ENCODE measurements at places on chromosomes 1 and 21.

DNA sequence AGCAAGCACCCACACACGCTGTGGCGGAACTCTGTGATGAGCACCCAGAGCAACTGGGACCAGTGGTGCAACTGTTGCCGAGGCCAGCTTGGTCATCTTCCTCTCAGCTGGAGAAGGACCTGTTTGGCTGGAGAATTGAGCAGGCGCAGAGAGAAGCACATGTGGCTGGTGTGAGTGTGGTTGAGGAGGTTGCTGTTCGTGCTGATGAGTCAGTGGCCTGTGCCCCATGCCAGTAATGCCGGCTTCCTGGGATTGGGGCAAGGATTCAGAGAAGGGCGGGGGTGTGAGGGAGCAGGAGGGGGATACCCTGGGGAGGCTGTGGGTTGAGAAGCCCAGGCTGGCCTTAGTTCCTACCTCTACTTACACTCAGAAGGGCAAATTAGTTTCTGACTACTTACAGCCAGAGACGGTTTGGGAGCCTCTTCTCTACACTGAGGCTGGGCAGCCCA, 57.5 kb upstream of the EPS8L3 start:
- H3K27me3 ChIP-seq = no peaks in the 10 kb centered on the region
- no peaks in the 10 kb centered on the region for H3K36me3 ChIP-seq
- H3K27ac ChIP-seq = peak overlapping the region; percentile 48
- peaks cover 28% of the 10 kb centered on the region for H3K4me1 ChIP-seq
- H3K4me3 ChIP-seq = no peak overlapping the region

GRCh38 chr1:240998024-240998423, 359.0 kb downstream of the RGS7 start:
- DNase-seq = no peak
- H3K27me3 ChIP-seq = no peaks in the 10 kb centered on the region
- H3K36me3 ChIP-seq = no peaks in the 10 kb centered on the region

- H3K27ac ChIP-seq = no peak overlapping the region
- no peaks in the 10 kb centered on the region for H3K27me3 ChIP-seq
- no peak overlapping the region for H3K4me3 ChIP-seq
- H3K36me3 ChIP-seq = no peaks in the 10 kb centered on the region
Measured at GRCh38 chr1:238409932-238410331, 519.2 kb upstream of the ZP4 start.

GRCh38 chr1:198841477-198841876, 202.6 kb downstream of the PTPRC start:
- H3K27me3 ChIP-seq = no peaks in the 10 kb centered on the region
- DNase-seq = no peak
- H3K4me1 ChIP-seq = no peaks in the 10 kb centered on the region
- peaks cover 80% of the 10 kb centered on the region for H3K36me3 ChIP-seq
- no peak overlapping the region for H3K4me3 ChIP-seq

GRCh38 chr21:37184784-37185593, 82.1 kb downstream of the VPS26C start:
- H3K4me1 ChIP-seq = no peaks in the 10 kb centered on the region
- peaks cover 73% of the 10 kb centered on the region for H3K36me3 ChIP-seq
- H3K27ac ChIP-seq = no peak overlapping the region
- H3K4me3 ChIP-seq = no peak overlapping the region

GRCh38 chr21:15272591-15272990, 207.8 kb upstream of the NRIP1 start:
- H3K27me3 ChIP-seq = no peaks in the 10 kb centered on the region
- no peak overlapping the region for H3K27ac ChIP-seq
- DNase-seq = no peak
- no peaks in the 10 kb centered on the region for H3K4me1 ChIP-seq
- no peaks in the 10 kb centered on the region for H3K36me3 ChIP-seq
- H3K4me3 ChIP-seq = no peak overlapping the region

- no peaks in the 10 kb centered on the region for H3K27me3 ChIP-seq
- no peaks in the 10 kb centered on the region for H3K36me3 ChIP-seq
- no peak overlapping the region for H3K27ac ChIP-seq
- no peaks in the 10 kb centered on the region for H3K4me1 ChIP-seq
- no peak overlapping the region for H3K4me3 ChIP-seq
Measured at GRCh38 chr21:45094412-45094811, 20.0 kb downstream of the ADARB1 start.

GRCh38 chr1:62621907-62622306, 24.6 kb downstream of the ANGPTL3 start:
- no peak overlapping the region for H3K27ac ChIP-seq
- H3K36me3 ChIP-seq = peaks cover 6% of the 10 kb centered on the region
- H3K4me1 ChIP-seq = no peaks in the 10 kb centered on the region
- no peaks in the 10 kb centered on the region for H3K27me3 ChIP-seq

GRCh38 chr1:151759241-151759640, 4.1 kb downstream of the MRPL9 start:
- H3K27ac ChIP-seq = no peak overlapping the region
- no peaks in the 10 kb centered on the region for H3K27me3 ChIP-seq
- no peak for DNase-seq
- H3K4me3 ChIP-seq = no peak overlapping the region
- H3K36me3 ChIP-seq = peaks cover 51% of the 10 kb centered on the region

DNA sequence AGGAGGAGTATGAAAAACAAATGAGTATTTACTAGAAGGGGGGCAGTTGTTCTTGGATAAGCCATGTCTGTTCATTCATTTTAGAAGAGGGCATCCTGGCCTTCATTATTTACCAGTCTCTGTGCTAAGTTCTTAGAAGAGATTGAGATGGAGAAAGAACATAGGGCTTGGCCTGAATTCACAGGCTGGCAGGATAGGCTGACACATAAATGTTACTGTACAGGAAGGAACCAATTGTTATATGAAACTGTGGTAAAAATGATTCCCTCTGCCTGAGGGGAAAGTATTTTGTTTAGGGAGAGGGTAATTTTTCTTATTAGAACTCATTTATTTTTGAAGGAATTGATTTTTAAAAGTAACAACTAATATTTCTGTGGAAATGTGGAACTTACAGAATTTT, 99.5 kb downstream of the MAN1A2 start:
- no peaks in the 10 kb centered on the region for H3K27me3 ChIP-seq
- H3K36me3 ChIP-seq = peaks cover 10% of the 10 kb centered on the region
- DNase-seq = no peak

DNA sequence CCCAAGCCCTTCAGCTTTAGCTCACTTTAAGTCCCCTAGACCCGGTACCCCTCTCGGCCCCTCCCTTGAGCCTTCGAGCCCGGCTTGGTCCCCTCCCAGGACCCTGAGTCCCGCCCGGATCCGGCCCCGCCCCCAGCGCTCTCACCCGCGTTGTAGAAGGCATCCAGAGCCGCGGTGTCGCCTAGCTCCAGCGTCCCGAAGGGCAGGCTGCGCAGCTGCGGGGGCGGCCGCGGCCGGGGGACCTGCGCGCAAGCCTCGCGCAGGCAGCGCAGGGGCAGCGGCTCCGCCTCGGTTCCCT, 699 bp downstream of the MAP3K6 start:
- H3K27me3 ChIP-seq = peaks cover 36% of the 10 kb centered on the region
- no peak overlapping the region for H3K27ac ChIP-seq
- H3K4me3 ChIP-seq = peak overlapping the region; percentile 32
- H3K36me3 ChIP-seq = no peaks in the 10 kb centered on the region

DNA sequence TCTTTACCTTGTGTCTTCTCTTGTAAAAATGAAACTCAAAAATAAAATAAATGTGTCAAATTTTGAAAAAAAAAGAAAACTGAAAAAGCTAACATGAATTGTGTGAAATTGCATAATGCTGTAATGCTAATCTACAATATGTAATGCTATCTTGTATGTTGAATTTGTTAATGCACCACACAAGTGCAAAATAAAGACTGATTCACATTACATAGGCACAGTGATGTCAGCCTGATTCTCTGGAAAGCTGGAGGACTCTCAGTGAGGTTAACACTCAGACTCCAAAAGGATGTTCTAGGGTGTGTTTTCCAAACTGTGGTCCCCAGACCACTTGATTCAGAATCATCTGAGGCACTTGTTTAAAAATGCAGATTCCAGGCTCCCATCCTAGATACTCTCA, 25.6 kb downstream of the SYT11 start:
- H3K4me1 ChIP-seq = no peaks in the 10 kb centered on the region
- H3K27me3 ChIP-seq = peaks cover 3% of the 10 kb centered on the region
- H3K4me3 ChIP-seq = no peak overlapping the region

DNA sequence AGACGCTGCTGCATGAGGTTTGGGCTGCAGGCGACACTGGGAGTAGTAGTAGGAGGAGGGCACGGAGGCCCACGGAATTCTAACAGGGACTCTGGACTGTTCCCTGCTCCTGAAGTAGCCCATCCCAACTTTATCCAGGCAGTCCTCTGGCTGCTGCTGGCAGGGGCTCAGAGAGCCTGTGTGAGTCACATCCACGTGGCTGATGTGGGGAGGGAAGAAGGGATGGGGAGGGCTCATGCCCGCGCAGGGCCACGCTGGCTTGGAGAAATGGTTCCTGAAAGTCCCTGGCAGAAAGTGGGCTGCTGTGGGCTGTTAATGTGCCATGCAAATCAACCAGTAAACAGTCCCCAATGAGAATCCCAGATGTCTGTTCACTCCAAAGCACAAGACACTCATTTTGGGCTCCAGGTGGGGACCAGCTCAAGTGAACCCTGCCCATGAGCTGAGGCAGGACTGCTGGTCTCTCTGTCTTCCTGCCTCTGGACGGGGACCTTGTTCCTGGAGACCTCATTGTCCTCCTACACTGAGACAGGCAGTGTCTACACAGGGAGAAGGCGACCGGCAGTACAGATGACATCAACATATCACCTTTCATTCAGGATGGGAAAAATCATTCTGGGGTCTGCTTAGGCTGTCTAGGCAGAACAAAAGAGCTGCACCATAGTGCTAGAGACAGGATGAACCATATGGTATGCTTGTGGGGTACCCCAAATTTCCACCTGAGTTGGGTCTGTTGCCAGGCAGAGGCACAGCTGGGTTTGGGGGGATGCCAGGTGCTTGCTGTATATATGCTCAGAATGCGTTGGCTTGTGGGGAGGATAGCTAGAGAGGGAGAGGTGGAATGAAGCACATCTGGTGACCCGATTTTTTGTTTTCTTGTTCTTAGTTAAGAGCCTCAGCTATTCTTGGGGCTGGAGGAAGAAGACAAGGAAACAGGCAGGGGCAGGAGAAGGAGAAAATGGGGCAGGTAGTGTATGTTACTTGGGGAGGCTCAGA, 57.9 kb upstream of the FMOD start:
- H3K4me1 ChIP-seq = no peaks in the 10 kb centered on the region
- no peak overlapping the region for H3K27ac ChIP-seq
- no peak overlapping the region for H3K4me3 ChIP-seq
- no peaks in the 10 kb centered on the region for H3K36me3 ChIP-seq

GRCh38 chr1:168821434-168821833, 92.4 kb upstream of the DPT start:
- DNase-seq = no peak
- peaks cover 3% of the 10 kb centered on the region for H3K27me3 ChIP-seq
- H3K4me1 ChIP-seq = no peaks in the 10 kb centered on the region
- H3K36me3 ChIP-seq = no peaks in the 10 kb centered on the region

DNA sequence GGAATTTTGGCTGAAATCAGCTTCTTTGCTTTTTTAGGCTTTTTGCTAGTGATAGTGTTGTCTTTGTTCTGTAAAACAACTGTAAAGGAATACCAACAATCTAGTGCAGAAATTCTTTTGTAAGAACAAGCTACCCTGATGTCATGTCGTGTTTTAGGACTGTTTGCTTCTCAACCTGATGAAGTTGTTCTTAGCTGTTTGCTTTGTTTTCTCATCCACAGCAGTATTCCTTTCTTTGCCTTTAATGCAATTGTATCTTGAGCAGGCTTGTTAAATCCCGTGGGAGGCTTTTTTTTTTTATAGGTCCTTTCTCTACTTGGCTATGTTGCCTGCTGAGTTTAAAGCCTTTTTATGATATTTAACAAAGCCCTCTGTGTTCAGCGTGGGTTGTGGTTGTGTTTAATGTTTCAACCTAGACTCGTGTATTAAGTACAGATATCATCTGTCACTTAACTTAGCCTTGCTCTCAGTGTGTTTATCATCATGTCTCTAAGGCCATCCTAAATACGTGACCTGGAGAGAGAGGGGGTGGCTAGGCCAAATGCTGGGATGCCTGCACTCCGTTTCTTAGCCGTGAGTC, 31.6 kb downstream of the ADARB1 start:
- H3K36me3 ChIP-seq = no peaks in the 10 kb centered on the region
- H3K4me1 ChIP-seq = peaks cover 29% of the 10 kb centered on the region
- no peaks in the 10 kb centered on the region for H3K27me3 ChIP-seq
- H3K27ac ChIP-seq = no peak overlapping the region

- no peaks in the 10 kb centered on the region for H3K36me3 ChIP-seq
- no peaks in the 10 kb centered on the region for H3K4me1 ChIP-seq
- no peak overlapping the region for H3K4me3 ChIP-seq
- no peak for DNase-seq
Measured at GRCh38 chr21:45451091-45451740, 46.3 kb downstream of the COL18A1 start.

DNA sequence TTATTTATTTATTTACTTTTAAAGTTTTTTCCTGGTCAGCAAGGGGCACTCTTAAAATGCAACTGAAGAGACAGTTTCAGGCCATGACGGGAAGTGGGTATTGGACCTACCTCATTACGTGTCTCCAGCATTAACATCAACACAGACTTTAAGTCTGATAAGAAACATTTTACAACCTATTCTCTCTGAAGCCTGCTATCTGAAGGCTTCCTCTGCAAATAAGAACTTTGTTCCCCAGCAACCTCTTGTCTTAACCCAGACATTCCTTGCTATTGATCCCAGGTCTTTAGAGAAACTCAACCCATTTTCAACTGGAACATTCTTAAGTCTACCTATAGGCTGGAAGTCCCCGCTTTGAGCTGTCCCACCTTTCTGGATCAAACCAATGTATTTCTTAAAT, 258.3 kb upstream of the TMPRSS15 start:
- H3K36me3 ChIP-seq = no peaks in the 10 kb centered on the region
- H3K4me1 ChIP-seq = no peaks in the 10 kb centered on the region
- no peaks in the 10 kb centered on the region for H3K27me3 ChIP-seq
- no peak overlapping the region for H3K27ac ChIP-seq
- H3K4me3 ChIP-seq = no peak overlapping the region

DNA sequence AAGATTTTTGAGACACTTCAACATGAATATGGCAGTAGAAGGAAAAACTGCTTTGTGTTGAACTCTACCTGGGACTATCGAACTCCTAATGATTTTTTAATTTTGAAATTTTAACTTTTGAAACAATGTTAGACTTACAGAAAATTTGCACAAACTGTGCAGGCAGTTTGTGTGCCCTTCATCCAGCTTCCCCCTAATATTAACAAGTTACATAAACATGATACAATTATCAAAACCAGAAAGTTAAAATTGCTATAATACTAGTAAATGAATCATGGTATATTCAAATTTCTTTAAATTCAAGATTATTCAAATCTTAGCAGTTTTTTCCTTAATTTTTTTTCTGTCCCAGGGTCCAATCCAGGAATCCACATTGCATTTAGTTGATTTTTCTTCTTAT, 278.9 kb downstream of the ADGRL2 start:
- H3K4me1 ChIP-seq = no peaks in the 10 kb centered on the region
- H3K4me3 ChIP-seq = no peak overlapping the region
- no peak for DNase-seq

- H3K36me3 ChIP-seq = no peaks in the 10 kb centered on the region
- no peak for DNase-seq
- no peak overlapping the region for H3K27ac ChIP-seq
- H3K4me3 ChIP-seq = no peak overlapping the region
Measured at GRCh38 chr1:197441999-197442414, 174.0 kb downstream of the CRB1 start.

- no peak for DNase-seq
- H3K36me3 ChIP-seq = no peaks in the 10 kb centered on the region
- no peak overlapping the region for H3K4me3 ChIP-seq
- H3K27me3 ChIP-seq = no peaks in the 10 kb centered on the region
- no peaks in the 10 kb centered on the region for H3K4me1 ChIP-seq
- no peak overlapping the region for H3K27ac ChIP-seq
Measured at GRCh38 chr21:40020651-40021050, 153.4 kb downstream of the PCP4 start.

All from DND-41 (cell line).